Fibroblast of the aortic adventitia (primary cell): ENCODE measurements at places on chromosomes 1 and 21.

- no peak for DNase-seq
These were observed 330.2 kb downstream of the S1PR1 start for GRCh38 chr1:101566883-101567538.

DNA sequence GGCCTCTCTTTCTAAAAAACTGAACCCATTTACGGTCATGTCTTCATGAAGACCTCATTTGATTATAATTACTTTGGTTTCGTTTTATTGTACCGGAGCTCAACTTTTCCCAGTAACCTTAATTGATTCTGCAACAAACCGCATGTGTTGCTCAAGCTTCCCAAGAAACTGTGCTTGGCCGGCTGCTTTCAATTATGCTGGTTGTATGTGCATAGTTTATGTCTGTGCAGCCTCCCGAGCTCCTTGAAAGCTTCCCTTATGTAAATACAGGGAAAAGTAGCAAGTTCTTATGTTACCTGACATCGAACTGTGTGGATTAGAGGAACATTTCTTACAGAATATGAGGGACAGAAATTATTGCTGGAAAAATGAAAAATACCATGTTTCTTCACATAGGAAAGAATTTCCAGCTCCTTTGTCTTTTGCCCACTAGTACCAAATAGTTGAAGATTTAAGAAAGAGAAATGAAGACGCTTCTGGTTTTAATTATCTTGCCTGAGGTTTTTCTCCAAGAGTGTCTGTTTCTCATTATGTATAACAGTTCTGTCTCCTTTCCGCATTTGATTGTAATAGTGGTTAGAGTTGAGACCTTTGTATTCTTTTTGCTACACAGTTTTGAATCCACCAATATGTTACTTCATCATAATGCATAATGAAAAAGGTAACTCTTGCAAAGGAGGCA lies 2.1 kb downstream of the VCAM1 start:
- peak; percentile 94 for DNase-seq

DNA sequence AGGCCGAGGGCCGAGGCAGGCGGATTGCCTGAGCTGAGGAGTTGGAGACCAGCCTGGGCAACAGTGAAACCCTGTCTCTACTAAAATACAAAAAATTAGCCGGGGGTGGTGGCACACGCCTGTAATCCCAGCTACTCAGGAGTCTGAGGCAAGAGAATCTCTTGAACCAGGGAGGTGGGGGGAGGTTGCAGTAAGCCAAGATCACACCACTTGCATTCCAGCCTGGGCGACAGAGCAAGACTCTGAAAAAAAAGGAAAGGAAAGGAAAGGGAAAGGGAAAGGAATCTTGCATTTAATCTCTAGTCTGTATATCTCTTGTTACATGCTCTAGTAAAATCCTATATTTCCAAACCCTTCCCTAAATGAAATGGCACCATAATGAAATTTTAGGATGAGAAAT lies 328.3 kb upstream of the ADGRL2 start:
- no peak for DNase-seq

GRCh38 chr1:230328342-230329015 lies 97.7 kb downstream of the PGBD5 start:
- no peak for DNase-seq

GRCh38 chr1:246925997-246926626 lies 5.6 kb downstream of the AHCTF1 start:
- DNase-seq: no peak

- DNase-seq: no peak
These were observed 15.9 kb upstream of the LRRC8C start for GRCh38 chr1:89616844-89617627.

GRCh38 chr21:31337996-31338907 lies 5.8 kb downstream of the TIAM1 start:
- DNase-seq: no peak

- no peak for DNase-seq
These were observed 60.7 kb downstream of the CASZ1 start for GRCh38 chr1:10735563-10736305.

DNA sequence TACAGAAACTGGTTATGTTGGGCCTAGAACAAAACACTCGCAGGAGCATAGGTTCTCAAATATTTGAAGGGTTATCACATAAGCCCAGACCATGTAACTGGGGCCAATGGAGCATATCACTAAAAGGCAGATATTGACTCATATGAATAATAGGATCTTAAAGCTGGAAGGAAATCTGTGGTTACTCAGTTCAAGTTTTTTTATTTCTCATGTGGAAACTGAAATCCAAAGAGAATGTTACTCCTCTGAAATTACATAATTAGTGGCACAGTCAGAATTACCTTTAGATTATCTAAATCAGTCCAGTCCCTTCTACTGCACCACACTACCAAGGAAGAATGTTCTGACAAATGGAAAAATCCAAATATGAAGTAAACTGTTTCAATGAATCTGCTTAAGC lies 12.0 kb downstream of the SLAMF8 start:
- DNase-seq: no peak

GRCh38 chr1:47212636-47213229 lies 19.3 kb downstream of the TAL1 start:
- no peak for DNase-seq

DNA sequence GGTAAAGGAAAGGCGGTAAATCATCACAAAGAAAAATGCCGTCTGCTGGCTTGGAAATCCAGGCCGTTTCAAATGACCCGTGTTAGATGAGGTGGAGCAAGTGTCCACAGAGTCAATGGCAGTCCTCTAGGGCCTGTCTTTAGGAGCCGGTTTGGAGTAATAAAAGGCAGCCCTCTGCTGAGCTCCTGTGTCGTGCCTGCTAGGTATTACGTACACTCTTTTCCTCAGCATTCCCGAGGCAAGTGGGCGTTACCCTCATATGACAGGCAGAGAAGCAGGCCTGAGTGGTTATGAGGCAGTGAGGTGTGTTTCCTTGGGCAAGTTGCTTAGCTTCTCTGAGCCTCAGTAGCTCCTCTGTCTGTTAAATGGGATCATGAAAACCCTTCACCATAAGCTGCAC lies 7.7 kb downstream of the NENF start:
- DNase-seq: no peak

GRCh38 chr1:81209461-81209860 lies 591.3 kb upstream of the ADGRL2 start:
- no peak for DNase-seq

DNA sequence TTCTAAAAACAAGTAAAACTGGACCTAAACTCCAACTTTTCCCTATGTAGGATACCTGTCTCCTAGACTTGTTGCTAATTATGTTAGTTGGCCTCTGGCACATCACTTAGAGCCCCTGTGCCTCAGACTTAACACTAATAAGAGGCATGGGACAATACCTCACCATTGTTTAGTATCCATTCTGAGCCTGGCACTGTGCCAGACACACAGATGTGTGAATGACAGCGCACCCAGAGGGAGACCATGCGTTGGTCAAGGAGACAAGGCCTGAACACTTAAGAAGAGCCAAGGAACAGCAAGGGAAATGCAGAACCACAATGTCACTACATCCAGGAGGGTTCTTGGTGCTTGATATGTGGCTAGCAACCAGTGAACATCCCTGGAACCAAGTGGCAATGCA lies 189.1 kb downstream of the FGGY start:
- peak; percentile 6 for DNase-seq
